ENCODE measurements at places on chromosomes 6 and 20.

GRCh38 chr20:58867211-58867610, 14.7 kb downstream of the GNAS start:
- no peak for ATAC-seq

- ATAC-seq: no peak
These were observed 781.0 kb downstream of the EYS start for GRCh38 chr6:64926051-64926450.

DNA sequence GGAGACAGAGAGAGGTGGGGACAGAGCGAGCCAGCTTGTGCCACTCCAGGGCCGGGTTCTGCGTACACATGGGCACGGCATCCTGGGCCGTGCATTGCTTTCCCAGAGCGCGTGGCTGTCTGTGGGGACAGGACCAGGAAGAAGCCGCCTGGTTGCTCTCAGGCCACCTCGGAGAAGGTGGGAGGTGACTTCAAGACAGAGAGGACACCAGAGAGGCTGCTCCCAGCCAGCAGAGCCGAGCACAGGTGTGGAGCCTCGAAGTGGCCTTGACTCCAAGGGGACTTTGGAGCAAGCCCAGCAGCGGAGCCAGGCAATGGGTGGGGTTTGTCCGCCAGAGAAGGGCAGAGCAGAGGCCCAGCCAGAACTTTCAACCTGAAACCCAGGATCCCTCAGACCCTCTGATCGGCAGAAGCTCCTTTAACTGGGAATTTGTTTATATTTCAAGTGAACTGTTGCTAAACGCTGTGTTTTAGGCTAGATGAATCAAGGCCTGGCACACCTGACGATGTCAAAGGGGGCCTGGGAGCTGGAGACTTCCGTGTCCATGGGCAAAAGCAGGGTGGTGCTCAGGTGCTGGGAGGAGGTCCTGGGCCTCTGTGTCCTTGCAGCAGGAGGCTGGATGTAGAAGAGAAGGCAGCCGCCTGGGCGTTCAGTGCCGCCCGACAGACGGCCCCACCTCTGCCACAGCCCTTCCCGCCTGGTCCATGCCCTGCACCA, 262.1 kb downstream of the DLL1 start:
- ATAC-seq: no peak

GRCh38 chr6:170180671-170181337, 110.1 kb downstream of the DLL1 start:
- ATAC-seq: no peak

GRCh38 chr6:79081663-79082062, 3.6 kb upstream of the PHIP start:
- no peak for ATAC-seq

DNA sequence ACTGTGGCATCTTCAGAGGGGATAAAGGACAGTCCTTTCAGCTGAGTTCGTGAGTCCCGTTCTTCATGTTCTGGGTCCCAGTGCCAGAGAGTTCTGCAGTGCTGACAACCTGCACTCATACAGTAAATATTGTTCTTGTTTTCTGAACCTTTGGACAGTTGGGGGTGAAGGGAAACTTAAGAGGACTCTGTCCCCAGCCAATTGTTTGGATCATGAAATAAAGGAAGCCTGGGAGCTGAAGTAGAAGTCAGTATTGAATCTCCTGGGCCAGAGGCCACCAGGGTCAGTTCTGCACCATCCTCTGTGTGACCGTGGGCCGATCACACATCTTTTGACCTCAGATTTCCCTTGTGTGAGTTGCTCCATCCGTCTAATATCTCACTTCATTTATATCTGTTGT, 3.2 kb downstream of the SLC2A12 start:
- no peak for ATAC-seq

DNA sequence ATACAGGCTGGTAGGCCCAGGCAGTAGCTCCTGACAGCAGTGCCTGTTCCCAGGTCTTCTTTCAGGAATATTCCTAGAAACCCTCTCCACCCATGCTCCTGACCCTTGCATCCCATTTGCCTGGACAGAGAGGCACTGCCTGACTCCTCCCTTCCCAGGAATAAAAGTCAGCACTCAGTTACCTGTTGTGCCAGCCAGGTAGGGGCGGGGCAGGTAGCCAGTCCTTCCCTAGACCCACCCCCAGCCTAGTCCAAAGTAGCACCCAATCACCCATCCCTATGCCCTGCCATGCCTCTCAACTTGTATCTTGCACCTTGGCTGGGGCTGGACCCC, 129.9 kb downstream of the MRPL14 start:
- no peak for ATAC-seq

- no peak for ATAC-seq
These were observed 463.5 kb upstream of the FLRT3 start for GRCh38 chr20:14800707-14801425.

- no peak for ATAC-seq
These were observed 22.6 kb upstream of the DYNLRB1 start for GRCh38 chr20:34493646-34494045.

All from motor neuron (in vitro differentiated cells).